ENCODE measurements at places on chromosomes 7 and 10.

DNA sequence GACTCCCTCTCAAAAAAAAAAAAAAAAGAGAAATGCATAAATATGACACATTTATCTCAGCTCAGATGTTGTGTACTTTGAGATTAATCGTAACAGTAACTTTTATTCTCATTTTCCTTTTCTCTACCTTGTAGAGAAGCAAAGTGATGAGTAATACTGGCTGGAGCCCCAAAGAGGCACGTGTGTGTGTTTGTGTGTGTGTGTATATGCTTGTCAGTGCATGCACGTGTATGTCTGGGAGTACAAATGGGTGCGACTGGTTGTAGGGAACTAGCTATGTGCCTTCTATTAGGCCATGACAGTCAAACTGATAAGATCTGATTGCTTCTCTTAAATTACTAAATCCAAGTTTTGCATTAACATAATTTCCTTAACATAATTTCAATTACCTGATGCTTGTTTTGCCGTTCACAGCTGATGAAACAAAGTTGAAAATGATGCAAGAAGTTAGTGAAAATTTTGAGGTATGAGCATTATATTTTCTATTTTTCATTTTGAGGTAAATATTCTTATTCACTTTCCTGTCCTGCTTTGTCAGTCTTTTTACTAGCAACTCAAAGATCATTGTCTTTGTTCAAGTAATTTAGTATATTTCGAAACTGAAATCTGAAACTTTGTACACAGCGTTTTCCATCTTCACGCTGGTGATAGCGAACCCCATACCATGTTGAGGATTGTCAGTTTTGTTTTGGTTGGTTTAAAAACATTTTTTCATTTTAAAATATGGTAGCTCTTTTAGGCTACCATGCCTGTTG, 3.4 kb downstream of the TRRAP start:
- no peak for DNase-seq

- no peak for DNase-seq
These were observed 422.9 kb upstream of the MKI67 start for GRCh38 chr10:128549101-128549608.

- no peak for DNase-seq
These were observed 418.9 kb downstream of the ZNF716 start for GRCh38 chr7:57868771-57869483.

DNA sequence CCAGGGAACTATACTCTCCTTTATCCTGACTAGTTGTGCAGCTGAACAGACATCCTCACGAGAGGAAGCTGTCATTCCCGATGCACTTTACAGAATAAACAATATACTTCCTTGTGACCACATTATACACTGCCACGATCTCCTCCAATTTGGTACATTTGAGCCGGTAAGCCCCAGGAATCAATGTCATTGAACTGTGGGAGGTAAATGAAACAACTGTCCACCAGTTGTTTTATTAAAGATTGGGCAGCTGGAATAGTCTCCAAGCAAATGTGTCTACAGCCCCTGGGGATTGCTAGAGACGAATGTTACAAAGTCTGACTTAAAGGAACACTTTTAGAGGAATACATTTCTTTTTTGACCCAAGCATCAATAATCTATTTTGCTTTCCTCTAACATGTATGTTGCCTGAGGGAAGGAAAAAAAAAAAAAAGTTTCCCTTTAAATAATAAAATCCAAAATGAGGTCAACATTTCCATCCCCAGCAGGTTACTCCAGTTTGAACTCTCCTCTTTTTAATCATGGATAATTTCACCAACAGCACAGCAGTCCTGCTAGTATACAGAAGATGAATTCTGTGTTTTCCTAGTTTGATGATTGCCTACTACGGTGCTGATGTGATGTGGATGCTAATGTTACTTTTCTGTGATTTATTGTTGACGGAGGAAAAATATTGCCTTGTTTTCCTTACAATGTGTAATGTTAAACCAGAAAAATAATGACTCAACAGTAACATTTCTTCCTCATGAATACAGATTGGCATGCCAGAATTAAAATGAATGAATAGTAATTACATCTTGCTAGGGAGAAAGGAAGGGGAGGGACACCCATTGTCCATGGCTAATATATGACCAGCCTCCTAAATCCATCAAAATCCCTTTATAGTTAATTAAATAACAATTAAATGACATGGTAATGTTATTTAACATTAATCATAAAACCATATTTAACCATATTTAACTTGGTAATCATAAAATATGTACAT, 360.9 kb downstream of the NEBL start:
- no peak for DNase-seq
